ENCODE measurements at places on chromosomes 12 and 14.

- DNase-seq = no peak
These were observed 345.9 kb upstream of the RGS6 start for GRCh38 chr14:71586131-71586897.

GRCh38 chr12:92059960-92060359, 85.7 kb downstream of the BTG1 start:
- no peak for DNase-seq

DNA sequence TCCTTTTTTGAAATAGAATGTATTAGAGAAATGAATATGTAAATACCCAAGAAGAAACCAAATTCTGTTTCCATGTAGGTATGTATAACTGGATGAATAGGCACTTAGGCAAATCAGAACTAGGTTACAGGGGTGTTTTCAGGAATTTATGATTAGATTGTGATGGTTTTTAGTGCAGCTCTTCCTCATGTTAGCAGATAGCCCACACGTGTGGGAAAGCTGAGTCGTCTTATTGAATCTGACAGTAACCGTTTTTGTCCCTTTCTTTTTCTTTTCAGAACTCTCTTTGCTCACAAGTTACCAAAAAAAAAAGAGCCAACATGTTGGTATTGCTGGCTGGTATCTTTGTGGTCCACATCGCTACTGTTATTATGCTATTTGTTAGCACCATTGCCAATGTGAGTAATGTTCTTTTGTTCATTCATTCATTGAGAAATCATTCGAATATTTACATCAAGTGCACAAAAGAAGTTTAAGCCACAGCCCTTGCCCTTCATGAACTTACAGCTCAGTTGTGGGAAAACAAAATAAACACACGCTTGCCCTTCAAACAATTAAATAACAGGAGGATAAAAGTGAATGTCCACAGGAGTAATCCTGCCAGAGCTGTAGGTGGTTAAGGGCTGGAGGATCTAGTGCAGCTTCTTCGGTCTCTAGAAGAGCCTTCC, 14.8 kb downstream of the EMP1 start:
- no peak for DNase-seq

DNA sequence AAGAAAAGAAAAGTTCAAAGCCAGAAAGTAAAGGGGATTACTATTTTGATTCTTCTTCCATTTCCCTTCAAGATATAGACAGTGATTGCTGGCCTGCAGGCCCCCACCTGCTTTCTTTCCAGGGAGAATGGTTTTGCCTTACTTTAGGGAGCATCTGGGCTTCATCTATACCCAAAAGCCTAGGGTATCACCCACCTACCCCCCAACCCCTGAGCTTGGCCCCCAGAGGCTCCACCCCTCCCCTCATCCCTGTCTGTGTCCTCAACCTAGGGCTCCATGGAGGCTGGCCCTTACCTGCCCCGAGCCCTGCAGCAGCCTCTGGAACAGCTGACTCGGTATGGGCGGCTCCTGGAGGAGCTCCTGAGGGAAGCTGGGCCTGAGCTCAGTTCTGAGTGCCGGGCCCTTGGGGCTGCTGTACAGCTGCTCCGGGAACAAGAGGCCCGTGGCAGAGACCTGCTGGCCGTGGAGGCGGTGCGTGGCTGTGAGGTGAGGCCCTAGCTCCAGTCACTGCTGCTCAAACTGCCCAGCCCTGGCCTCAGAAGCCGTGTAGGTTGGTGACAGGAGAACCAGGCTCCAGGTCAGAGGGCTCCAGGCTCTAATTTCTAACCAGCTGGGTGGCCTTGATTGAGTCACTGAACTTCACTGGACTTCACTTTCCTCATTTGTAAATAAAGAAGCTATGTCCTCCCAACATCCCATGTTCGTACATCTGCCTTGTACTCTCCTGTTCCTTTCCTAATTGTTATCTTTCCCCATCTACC, 13.6 kb downstream of the ARHGEF40 start:
- DNase-seq = no peak

- DNase-seq = no peak
These were observed 11.8 kb downstream of the NACA start for GRCh38 chr12:56713345-56713744.

DNA sequence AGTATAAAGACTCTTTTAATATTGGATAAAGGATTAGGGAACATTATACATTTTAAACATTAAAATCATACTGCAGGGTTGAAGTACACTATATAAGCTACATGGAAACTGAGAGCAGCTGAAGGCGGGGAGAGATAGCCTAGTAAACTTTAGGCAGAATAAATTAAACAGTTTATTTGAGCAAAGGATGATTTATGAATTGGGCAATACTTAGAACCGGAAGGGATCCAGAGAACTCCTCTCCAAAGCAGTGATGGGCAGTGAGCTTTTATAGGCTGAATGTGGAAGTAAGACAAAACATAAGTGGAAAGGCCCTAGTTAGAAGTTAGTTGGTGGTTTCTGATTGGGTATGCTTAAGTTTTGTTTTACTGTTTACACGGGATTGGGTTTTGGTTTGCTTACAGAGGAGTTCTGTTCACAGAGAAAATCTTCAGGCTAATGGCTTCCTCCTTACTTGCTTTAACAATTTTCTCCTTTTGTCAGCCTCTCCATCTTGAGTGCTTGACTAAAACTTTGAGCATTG, 18.9 kb downstream of the LEMD3 start:
- no peak for DNase-seq
